ENCODE measurements at places on chromosomes 11 and 22.

DNA sequence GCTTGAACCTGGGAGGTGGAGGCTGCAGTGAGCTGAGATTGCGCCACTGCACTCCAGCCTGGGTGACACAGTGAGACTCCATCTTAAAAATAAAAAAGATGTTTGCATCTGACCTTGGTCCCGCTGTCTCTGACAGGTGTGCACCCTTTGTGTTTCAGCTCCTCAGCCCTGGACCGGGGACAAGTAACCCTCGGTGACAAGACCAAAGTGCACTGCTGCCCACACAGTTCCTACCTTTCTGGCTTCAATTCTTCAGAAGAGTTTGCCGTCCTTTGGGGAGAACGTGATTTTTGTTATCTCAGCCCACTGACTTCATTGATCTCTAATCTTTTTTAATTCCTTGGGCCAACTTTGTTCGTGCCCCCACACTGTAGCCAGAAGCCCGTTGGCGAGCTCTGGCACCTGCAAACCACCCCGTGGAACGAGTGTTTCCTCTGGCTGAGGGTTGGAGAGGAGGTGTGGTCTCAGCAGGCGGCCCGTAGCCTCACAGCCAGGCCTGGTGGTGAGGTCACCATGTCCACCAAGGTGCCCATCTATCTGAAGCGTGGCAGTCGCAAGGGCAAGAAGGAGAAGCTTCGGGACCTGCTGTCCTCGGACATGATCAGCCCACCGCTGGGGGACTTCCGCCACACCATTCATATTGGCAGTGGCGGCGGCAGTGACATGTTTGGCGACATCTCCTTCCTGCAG, 5.9 kb downstream of the CDC42EP2 start:
- no peak for DNase-seq

DNA sequence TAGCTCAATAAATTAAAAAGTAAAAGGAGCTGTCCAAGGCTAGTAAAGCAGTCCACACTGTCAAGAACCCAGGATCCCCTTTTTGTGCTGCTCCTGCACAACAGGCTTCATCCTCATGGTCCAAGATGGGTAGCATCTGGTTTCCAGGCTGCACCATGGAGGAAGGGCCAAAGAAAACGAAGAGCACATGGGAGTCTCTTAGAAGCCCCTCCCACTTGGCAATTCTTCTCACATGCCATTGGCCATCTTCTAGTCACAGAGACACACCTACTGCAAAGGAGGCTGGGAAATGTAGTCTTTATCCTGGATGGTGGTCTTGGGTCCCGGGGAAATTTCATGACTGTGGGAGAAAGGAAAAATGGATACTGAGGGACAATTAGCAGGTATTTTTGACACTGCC, 37.8 kb downstream of the PRR5L start:
- DNase-seq = no peak

DNA sequence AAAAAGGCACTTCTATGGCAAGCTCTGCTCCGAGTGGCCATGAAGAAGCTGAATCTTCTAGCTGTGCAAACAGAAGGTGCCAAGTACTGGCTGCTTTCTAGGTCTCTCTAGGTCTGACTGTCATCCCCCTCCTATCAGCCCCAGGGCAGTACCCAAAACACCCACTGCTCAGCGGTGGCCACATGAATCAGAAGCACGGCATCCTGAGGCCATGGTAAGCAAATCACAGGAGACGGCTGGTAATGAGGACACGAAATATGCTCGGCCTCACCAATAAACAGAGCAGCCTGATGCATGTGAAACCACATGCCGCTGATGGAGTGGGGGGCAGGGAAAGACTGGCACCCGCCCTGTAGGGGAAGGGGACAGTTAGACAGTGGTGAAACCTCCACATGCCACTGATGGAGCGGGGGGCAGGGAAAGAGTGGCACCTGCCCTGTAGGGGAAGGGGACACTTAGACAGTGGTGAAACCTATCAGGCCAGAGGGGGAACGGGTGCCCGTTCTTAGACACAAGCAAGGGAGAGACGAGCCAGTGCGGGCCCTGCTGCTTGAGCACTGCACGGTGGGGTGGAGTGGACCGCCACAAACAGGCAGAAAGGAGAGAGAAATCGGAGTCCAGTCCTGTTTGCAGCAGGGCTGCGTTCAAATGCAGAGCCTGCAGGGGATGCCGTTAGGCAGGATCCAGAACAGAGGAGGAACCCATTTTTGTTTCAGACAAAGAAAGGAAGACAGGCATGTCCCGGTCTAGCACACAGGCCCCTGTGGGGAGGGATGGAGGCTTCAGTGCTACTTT, 29.9 kb upstream of the MOB2 start:
- no peak for DNase-seq

DNA sequence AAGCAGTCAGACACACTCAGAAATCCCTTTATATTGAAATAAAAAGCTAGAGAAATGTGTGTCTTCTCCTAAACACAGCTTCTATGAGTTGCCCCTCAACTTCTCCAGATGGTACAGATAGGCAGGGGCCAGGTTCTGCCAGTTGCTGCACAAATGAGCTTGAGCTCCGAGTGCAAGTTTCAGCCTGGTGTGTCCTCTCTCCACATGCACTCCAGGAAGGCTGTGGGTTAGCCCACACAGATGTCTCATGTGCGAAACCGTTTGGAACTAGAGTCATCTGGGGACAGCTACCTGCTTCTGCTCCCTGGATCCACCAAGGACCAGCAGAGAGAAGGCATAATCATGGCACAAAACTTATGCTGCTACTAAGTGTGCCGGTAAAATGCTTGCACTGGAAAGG, 812.6 kb downstream of the OPCML start:
- no peak for DNase-seq

GRCh38 chr11:413120-414081, 1.4 kb downstream of the SIGIRR start:
- DNase-seq = no peak

DNA sequence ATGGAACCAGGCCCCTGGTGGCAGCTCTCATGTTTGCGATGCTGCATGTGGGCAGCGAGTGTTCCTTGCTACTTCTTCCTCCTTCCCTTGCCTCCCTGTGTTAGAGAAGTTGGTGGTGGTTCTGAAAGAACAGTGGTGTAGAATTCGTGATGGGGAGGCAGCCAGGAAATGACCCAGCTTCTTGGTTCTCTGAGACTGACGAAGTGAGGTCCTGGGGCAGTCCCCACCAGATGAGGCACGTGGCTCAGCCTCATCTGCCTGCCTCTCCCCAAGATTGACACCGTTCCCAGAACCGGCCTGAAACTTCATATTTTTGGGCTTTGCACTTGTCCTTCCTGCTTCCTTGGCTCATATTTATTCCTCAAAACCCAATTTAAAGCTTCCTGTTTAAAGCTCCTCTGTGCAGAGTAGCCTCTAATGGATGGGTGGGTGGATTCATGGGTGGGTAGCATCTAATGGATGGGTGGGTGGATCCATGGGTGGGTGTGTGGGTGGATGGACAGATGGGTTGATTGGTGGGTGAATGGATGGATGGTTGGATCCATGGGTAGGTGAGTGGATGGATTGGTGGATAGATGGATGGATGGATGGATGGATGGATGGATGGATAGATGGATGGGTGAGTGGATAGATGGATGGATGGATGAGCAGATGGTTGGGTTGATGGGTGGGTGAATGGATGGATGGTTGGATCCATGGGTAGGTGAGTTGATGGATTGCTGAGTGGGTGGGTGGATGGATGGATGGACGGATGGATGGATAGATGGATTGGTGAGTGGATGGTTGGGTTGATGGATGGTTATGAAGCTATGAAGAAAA, 77.3 kb upstream of the ATXN10 start:
- DNase-seq = no peak

DNA sequence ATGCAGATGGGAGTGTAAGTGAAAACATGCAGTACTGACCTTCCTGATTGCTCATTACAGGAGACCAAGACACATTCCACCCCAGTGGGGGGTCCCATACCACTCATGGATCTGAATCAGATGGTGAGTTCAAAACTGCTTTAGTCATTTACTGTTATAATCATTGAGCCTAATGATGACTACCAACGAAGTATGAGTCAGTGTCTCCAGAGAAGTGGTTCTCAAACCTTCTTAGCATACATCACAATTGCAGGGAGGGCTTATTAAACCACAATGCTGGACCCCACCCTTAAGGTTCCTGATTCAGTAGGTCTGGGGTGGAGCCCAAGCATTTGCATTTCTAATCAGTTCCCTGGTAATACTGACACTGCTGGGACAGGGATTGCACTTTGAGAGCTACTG, 75.8 kb downstream of the CD44 start:
- peak; percentile 42 for DNase-seq

GRCh38 chr11:29786092-29786491, 230.7 kb downstream of the KCNA4 start:
- DNase-seq = no peak

GRCh38 chr11:77287136-77287535, 14.3 kb downstream of the GDPD4 start:
- DNase-seq = no peak

GRCh38 chr11:101618709-101619108, 34.9 kb upstream of the TRPC6 start:
- DNase-seq = no peak

- no peak for DNase-seq
Observed at GRCh38 chr11:70296681-70297080, 26.2 kb downstream of the PPFIA1 start.

- DNase-seq = no peak
Observed at GRCh38 chr11:114244726-114245394, 51.3 kb upstream of the NNMT start.

DNA sequence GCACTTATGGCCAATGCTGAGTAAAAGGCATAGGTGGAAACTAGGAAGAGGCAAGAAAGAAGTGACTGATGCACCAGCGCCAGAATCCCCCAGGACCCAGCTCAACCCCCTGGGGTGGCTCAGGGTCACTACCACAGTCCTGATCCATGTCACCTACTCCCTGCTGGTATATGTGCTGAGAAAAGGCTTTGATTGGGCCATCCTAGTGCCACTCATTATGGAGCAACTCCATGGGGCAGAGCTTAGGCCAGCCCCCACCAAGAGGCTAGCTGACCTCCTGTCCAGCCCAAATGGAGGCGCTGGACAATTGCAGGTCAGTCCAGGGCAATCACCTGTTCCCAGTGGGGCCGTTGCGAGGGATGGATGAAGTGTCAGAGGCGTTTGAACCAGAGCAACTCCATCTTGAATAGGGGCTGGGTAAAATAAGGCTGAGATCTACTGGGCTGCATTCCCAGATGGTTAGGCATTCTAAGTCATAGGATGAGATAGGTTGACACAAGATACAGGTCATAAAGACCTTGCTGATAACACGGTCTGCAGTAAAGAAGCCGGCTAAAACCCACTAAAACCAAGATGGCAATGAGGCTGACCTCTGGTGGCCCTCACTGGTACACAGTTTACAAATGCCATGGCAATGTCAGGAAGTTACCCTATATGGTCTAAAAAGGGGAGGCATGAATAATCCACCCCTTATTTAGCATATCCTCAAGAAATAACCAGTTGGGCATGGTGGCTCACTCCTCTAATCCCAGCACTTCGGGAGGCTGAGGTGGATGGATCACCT, 20.6 kb upstream of the DAGLA start:
- DNase-seq = no peak

- no peak for DNase-seq
Observed at GRCh38 chr11:131491503-131491902, 121.1 kb downstream of the NTM start.

DNA sequence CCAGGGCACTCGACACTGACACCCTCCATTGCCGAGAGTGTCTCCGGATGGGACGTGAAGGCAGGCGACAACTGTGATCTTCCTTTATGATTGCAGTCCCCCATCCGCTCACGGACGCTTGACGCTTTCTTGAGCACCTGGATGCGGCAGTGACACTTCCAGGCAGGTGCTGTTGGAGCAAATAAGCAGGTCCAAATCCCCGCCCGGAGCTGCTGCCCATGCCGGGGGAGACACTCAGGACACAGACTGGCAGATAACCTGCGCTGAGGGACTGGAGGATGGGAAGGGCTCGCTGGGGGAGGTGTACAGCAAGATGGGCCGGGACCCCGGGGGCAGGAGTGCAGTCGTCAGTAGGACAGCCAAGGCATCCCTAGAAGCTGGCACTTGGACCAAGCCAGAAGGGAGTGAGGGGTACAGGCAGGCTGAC, 1403.5 kb downstream of the BRD1 start:
- DNase-seq = no peak

GRCh38 chr22:25970999-25971811, 198.1 kb upstream of the SEZ6L start:
- no peak for DNase-seq
